RPMI7951 (cell line): ENCODE measurements at places on chromosomes 1 and 21.

GRCh38 chr1:79198832-79199231 lies 192.3 kb upstream of the ADGRL4 start:
- DNase-seq, result peak; percentile 65

GRCh38 chr21:41666641-41667081 lies 100.2 kb downstream of the RIPK4 start:
- DNase-seq, result no peak

DNA sequence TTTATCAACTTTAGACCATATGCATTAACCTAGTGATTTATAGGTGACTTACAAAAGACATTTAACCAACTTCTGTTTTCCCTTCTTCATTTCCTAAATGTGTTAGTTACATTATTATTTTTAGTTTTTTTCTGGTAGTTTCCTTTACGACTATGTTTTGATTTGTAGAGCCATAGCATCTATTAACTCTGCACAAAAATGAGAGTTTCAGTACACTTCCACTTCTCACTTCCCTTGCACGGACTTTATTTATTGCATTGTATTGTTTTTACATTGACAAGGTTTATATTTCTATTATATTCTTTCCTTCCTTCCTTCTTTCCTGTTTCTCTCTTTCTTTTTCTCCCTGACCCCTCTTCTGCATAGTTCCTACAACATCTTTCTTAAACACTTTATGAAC lies 14.7 kb downstream of the PKN2 start:
- no peak for DNase-seq

DNA sequence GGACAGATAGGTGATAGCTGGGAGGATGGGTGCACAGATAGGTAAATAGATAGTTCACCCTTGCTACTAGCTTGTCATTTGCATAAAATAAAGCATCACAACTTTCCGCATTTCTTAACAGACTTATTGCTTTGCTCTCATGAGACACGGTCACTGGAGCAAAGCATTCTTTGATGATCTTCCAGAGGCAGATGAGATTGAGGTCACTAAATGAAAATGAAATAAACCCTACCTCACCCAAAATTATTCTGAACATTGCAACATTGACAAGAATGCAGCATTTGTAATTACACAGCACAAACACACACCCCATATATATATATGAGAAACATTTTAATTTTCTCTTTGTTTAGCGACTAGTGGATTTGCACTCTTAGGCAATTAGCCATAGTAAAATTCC lies 107.6 kb downstream of the SNX7 start:
- no peak for DNase-seq

DNA sequence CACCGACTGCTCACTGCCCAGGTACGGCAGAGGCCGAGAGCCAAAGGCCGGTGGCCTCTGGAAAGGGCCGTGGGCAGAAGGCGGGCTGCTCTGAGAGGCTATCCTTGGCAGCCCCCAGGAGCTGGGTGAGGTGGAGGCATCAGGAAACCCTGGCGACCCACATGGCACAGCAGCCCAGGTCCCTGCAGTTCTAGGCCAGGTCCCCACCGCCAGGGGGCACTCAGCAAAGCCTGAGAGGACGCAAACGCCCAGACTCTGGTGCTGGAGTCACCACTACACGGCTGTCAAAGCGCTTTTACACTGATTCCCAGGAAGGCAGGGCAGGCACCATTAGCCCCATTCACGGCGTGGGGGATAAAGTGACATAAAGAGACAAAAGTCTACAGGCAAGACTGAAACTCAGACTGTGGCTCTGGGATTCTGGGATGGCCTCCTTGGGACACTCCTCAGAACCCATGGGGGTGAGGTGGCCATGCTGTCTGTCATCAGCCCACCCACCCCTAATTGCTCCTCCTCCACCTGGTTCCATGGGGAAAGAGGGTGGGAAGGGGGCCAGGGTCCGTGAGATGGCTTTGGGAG lies 4.9 kb downstream of the PLEKHG5 start:
- peak; percentile 76 for DNase-seq
